ENCODE measurements at places on chromosomes 1 and 21. TPM values are rescaled to one million over a fixed set of nuclear protein-coding genes. Genes with fewer than 3 reads are reported as not detected.
A peak's percentile ranks its signal among the peaks of the same experiment; 100 is the strongest.

- peak; percentile 92 for DNase-seq
Measured at GRCh38 chr1:113804421-113805255, 7.6 kb downstream of the RSBN1 start.

DNA sequence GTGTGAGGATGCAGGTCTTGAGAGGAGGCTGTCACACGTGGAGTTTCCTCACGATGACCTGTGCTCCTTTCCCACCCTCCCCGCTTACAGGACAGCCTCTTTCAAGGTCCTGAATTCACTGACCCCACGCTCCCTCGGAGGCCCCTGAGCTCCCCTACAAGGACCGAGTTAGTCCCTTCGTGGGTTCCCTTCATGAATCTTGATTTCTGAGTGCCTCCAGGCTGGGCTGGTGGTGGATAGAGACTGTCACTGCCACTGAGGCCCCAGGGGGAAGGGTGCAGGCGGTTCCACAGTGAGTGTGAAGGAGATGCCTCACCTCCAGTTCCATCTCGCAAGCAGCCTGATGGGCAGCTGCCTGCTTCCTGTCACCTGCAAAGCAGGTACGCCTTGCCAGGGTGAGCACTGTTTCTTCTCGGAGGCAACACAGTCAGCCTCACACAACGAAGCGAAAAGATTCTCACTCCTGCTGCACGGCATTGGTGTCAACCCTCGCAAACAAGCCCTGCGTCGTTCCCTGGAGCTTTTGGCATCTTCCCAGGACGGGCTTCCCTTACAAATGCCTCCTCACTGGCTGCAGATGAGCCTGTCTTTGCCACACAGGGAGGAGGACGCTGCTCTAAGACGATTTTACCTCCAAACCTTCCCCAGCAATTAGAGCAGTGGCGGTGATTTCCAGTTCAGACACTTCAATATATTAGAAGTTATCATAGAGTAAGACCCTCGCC, 26.7 kb upstream of the PCP4 start:
- no peak for DNase-seq

- DNase-seq: no peak
Measured at GRCh38 chr1:41571041-41571440, 86.6 kb upstream of the EDN2 start.

DNA sequence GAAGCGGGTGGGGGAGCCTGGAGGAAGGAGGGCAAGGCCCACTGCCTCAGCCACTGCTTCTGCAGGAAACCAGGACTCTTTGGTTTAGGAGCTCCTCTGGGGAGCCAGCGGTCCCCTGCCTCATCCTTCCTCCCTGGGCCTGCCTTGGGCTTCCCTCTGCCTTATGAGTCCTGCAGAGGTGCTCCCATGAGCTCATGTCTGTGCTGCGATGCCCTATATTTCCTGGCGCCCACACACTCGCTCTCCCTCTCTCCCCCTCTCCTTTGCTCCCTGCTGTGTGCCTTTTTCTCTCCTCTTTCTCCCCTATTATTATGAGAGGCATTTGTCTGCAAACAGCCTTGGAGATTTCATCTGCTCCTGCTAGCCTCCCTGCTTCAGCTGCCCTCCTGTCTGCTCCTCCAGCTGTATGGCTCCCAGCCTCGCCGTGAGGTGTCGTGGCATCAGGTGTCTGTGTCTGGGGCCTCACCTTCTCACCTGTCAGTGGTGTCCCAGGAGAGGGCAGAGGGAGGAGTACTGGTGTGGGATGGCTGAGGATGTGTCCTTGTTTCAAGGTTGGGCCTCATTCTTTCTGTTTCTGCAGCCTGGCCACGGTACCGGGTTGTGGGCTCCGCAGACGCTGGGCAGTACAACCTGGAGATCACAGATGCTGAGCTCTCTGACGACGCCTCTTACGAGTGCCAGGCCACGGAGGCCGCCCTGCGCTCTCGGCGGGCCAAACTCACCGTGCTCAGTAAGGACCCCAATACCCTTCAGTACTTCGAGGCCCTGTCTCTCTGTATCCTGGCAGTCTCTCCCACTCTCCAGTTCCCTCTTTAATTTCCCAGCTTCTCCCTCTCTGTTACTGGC, 84.2 kb downstream of the KIRREL1 start:
- DNase-seq: no peak

DNA sequence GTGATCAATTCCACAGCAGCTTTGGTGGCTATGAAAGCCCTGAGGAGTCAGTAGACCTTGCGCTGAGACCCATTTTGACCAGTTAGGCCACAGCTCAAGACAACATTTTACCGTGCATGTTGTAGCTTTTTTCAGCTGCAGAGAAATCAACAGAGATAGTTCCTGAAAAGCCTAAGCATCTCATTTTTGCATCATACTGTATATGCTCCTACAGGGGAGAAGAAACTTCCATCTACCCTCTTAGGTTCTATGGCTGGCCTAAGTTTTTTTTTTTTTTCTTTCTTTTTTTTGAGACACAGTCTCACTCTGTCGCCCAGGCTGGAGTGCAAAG, 24.8 kb upstream of the EYA3 start:
- no peak for DNase-seq

Gene FCMR
- total RNA-seq: not detected

GRCh38 chr1:64343105-64343822, 126.7 kb upstream of the CACHD1 start:
- DNase-seq: peak; percentile 36

Gene PROK1
- total RNA-seq: not detected

GRCh38 chr1:227887697-227888403, 59.9 kb downstream of the WNT9A start:
- no peak for DNase-seq

DNA sequence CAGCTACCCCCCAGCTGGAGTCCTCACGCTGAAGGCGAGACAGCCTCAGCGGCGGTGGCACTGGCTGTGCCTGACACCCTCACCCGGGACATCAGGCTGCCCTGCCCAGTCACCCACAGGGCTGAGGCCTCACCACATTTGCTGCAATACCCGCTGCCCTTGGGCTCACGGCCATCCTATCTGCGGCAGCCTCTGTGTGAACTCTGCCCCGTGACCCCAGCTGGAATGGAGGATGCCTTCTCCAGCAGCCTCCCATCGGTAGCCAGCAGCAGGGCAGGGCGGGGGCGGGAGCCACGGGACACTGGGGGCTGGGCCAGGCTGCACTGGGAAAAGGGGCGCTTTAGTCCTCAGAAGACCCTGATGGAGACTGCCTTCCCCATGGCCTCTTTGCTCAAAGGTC, 112.4 kb upstream of the ZBTB40 start:
- DNase-seq: no peak

- DNase-seq: no peak
Measured at GRCh38 chr21:42624095-42624790, 29.2 kb upstream of the PDE9A start.

DNA sequence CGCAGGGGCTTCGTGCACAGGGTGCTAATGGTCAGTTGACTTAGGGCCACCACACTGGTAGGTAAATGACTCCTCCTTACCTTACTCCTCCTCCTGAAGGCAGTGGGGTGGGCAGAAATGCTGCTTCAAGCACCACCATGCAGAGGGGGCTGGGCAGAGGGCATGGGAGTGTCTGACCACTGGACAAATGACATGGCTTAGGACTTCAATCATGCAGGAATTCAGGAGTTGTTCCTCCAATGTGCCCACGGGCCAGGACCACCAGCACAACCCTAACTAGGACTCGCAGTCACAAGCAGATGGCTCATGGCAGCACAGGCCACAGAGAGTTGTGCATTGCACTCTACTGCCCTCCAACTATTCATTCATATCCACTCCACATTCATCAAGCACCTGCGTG, 65.7 kb downstream of the KCND3 start:
- no peak for DNase-seq

Gene PHF13
- 7.3 TPM for total RNA-seq

Gene HHAT
- total RNA-seq: 2.8 TPM

Gene RHBDL2
- total RNA-seq: 0.36 TPM

DNA sequence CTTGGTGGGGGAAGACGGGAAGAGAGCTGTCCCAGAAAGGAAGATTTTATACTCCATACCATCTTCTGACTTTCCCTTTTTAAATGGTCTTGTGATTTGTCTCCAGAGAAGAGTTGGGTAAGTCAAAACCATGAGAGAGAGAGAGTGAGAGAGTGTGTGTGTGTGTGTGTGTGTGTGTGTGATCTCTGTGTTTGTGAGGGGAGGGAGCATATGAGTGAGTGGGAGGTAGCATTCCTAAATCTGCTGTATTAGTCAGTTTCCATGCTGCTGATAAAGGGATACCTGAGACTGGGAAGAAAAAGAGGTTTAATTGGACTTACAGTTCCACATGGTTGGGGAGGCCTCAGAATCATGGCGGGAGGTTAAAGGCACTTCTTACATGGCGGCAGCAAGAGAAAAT, 102.0 kb upstream of the VANGL1 start:
- peak; percentile 55 for DNase-seq

DNA sequence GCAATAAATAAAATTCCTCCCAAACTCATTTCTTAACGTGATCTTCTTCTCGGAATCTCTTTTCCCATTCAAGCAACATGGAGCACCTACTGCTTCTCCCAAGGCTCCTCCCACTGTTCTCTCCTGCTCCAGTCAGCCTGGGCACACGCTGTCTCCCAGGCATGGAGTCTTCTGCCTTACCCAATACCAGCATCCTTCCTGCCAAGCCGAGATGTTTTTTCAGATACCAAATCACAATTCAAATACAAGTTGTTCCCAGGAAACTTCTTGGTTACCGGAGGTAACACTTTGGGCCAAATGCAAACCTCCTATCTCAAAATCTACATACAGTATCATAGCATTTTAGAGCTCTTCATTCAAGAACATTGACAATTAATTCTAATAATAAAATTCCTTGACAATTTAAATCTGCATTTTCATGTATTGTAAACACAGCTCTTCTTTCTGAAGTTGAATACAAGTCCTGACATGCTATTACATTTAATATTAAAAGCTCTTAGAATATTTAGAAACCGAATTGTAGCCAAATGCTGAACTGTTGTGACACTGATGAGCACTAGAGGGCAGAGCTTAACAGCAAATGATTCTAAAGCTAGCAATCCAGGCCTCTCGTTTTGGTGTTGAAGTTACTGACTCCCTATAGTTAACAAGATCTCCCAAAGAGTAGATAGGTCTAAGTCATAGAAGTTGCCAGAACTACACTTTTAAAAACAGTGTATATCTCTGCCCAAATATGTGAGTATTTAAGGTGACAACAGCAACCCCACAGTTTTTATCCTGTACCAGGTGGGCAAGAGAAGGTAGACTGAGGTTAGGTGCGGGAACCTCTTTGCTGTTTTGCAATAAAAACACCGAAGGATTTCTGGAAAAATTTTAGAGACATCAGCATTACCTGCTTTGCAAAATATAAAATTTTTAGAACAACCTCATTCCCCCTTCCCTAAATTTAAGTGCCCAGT, 52.3 kb downstream of the BCAR3 start:
- DNase-seq: peak; percentile 85

DNA sequence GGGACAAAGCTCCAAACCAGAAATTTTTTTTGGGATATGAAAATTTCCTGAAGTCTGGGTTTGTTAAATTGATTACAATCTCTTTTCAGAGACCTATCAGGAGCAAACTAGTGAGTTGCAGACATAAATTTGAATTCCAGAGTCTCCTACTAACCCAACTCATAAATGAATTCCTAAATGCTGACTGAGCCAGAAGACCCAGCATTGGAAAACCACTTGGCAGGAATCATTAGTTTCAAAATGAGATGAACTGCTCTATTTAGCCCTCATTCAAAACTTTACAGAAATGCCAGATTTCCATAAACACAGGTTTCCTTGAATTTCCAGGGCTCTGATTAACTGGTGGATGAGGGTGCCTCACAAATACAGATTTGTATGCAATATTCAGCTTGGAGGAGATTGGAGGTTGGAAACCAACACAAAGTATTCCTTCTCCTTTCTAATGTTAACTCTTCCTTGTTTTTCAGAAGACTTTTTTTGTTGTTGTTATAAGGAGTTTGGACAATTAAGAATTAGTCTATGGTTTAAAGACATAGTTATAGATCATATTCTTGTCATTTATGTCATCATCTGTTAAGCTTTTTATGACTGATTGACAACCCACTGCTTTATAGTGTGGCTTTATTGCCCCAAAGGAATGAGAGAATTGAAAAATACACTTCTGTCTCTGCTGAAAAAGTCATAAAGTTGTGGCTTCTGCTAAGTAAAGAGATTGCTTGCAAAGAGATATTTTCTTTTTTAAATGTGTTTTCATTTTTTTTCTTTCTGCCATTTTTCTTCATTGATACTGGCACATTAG, 222.8 kb downstream of the HLX start:
- peak; percentile 76 for DNase-seq

Gene SYT2
- under 0.01 TPM for total RNA-seq

- DNase-seq: no peak
Measured at GRCh38 chr21:20661246-20661645, 337.0 kb upstream of the NCAM2 start.

- no peak for DNase-seq
Measured at GRCh38 chr1:213985209-213986019, 2.4 kb upstream of the PROX1 start.

Gene SERTAD4
- under 0.01 TPM for total RNA-seq

Gene FMOD
- total RNA-seq: 0.18 TPM

Gene SLC35D1
- total RNA-seq: 16.3 TPM

Gene SEC16B
- total RNA-seq: 4.3 TPM

Gene ANGPTL1
- not detected for total RNA-seq

All from IMR-90 (cell line).